Smooth muscle cell of the brain vasculature (primary cell): ENCODE measurements at places on chromosomes 13 and 19.

DNA sequence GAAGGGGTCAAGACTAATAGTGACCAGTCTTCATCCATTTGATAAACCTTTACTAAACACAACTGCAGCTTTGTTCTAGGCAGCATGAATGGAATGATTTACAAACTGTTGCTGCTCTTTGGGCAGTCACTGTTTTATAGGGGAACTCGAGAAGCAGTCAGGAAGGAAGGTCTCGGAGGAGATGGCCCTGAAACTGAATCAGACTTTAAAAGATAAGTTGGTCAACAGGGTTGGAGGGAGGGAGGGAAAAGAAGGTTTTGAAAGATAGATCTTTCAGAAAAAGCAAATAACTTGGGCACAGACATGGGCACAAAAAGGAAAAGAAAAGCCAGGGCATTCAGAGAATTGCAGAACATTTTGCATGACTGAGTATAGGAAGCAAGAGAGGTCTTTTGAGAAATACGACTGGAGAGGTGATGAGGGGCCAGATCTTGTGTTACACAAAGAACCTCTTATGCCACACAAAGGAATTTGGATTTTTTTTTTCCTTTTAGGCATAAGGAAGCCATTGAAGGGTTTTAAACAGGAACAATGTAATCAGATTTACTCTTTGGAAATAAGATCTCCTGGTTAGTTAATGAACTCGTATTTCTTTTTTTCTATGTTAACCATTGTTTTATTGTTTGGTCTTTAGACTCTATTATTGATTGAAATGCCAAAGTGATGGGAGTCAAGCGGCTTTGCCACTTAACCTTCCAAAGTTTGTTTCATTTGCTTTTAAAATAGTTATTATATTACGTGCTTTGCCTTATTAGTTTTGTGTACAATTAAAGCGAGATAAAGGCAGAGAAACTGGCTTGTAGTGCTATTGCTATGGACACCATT is 37.5 kb upstream of the SACS start:
- no peak for DNase-seq

- DNase-seq, result peak; percentile 100
Measured at GRCh38 chr19:48468772-48469288, 339 bp upstream of the CYTH2 start.

- no peak for DNase-seq
Measured at GRCh38 chr13:97255515-97256021, 33.4 kb downstream of the MBNL2 start.

DNA sequence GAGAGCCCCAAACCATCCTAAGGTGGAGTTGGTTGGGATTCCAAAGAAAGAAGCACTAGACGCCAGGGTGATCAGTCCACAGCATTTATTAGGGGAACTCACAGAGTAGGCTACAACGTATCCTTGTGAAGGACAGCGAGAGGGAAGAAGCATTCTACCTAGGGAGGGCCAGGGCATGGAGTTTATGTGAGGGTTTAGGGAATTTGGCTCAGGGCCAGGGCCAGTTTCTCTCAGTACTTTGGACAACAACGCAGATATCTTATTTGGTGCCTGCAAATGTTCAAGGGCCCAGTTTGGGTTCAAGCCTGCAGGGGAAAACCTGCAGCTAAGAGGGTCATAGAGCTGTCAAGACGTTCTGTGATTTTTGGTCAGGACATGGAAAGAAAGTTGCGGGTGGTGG is 73.9 kb upstream of the GJB6 start:
- DNase-seq, result no peak

DNA sequence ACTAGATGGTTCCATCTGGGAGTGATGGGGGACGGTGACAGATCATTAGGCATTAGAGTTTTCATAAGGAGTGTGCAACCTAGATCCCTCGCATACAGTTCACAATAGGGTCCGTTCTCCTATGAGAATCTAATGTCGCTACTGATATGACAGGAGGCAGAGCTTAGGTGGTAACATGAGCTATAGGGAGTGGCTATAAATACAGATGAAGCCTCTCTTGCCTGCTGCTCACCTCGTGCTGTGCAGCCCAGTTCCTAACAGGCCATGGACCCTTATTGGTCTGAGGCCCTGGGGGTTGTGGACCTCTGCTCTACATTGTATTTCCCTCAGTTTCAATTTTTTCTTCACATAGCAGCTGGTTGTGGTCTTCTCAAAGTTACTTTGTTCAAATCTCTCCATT is 56.5 kb downstream of the CDK8 start:
- no peak for DNase-seq

DNA sequence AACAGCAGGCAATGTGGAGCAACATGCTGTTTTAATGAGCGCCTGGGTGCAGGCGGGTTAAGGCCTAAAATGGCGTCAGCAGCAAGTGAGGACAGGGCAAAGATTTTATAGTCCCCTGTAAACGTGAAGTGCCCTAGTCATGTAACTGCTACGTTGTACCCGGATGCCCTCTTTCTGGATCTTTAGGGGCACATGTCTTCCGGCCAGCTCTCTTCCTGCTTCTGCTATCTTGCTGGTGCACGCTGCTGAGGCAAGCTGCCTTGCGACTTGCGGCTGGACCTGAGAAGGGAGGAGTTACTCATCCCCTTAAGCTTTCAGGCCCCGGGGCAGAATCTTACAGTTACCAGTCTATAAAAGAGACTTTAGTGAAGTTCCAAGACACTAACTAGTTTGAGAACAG is 303.6 kb upstream of the DACH1 start:
- DNase-seq, result no peak

GRCh38 chr19:45477713-45478453 is 10.1 kb downstream of the FOSB start:
- DNase-seq, result no peak

- DNase-seq, result no peak
Measured at GRCh38 chr13:29943686-29944085, 93.3 kb upstream of the UBL3 start.
